Breast epithelium (tissue), 4 donors: ENCODE measurements at places on chromosomes 11 and 22. TPM values are rescaled to one million over a fixed set of nuclear protein-coding genes. Genes with fewer than 3 reads are reported as not detected.

DNA sequence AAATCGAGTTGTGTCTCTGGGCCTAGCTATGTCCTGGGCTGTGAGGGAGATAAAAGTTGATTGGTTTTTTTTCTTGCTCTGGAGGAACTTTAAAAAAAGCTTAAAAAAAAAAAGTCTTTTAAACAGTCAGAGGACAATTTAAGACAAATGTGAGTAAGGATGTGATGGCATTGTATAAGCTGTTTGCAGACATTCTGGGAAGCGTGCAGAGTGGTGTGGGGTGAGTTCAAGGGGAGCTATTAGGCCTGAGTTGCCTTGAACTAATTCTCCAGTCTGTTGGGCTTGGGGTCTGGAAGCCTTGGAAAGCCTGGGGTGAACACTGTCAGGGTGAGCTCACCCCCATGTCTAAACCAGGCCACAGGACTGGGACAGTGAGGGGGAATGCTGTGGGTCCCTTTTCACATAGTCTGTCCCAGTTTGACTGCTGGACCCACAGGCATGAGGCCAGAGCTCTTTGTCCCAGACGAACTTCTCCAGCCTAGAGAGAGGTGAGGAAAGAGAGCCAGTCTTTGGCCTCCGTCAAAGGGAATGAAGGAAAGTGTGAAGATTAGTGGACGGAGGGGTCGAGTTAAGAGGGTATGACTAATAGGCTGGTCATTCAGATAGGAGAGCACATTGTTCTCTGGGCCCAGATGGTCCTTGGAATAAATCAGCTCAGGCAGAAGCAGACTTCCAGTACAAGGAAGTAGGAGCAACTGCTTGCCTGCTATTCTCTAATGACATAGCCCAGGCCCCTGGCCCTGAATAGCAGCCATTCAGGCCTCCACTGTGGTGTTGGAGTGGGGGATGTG lies 76.4 kb upstream of the NNMT start:
- no peak overlapping the region for H3K27ac ChIP-seq
- H3K36me3 ChIP-seq = no peaks in the 10 kb centered on the region
- H3K27me3 ChIP-seq = no peaks in the 10 kb centered on the region
- no peak overlapping the region for H3K4me3 ChIP-seq
- H3K4me1 ChIP-seq = no peaks in the 10 kb centered on the region
- DNase-seq = no peak

- no peak overlapping the region for H3K4me3 ChIP-seq
- peak overlapping the region; percentile 80 for H3K27ac ChIP-seq
- H3K36me3 ChIP-seq = no peaks in the 10 kb centered on the region
Measured at GRCh38 chr11:120061761-120062560, 76.0 kb downstream of the TRIM29 start.

DNA sequence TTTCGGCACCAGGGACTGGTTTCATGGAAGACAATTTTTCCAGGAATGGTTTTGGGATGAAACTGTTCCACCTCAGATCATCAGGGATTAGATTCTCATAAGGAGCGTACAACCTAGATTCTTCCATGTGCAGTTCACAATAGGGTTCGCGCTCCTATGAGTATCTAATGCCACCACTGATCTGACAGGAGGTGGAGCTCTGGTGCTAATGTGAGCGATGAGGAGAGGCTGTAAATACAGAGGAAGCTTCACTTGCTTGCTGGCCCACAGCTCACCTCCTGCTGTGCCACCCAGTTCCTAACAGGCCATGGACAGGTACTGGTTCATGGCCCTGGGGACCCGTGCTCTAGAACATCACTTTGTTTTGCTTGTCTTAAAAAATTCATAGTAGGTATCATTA lies 41.8 kb upstream of the AMPD3 start:
- H3K27me3 ChIP-seq = no peaks in the 10 kb centered on the region
- DNase-seq = no peak
- no peak overlapping the region for H3K27ac ChIP-seq
- H3K4me1 ChIP-seq = no peaks in the 10 kb centered on the region
- no peak overlapping the region for H3K4me3 ChIP-seq

DNA sequence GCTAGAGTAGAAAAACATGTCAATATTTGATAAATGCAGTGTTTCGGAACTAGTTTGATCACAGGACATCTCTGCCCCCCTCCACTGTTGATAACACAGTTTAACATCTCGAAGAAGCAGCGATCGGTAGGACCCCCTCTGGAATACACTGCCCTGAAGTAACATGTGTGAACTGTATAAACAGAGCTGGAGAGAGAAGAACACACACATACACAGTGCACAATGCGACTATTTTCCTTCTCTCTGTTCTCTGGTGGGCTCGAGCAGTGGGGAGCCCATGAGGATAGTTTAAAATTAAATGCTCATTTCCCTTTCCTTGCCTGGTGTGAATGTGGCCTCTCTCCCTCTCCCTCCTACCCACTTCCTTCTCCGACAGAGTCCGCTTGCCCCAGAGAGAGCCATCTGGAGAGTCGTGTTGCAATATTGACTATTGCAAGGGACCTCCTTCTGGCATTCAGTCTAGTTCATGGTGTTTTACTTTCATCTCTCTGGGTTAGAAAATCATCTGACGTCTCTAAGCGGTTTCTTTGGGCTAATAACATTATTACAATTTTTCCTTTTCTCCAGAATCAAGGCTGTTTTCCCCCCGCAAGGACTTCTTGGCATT lies 51.6 kb upstream of the BARX2 start:
- peak overlapping the region; percentile 15 for H3K4me3 ChIP-seq
- H3K27ac ChIP-seq = peak overlapping the region; percentile 57
- H3K27me3 ChIP-seq = no peaks in the 10 kb centered on the region
- no peak for DNase-seq

GRCh38 chr11:79564288-79564925 lies 123.6 kb upstream of the TENM4 start:
- no peak for DNase-seq
- H3K27ac ChIP-seq = no peak overlapping the region
- H3K4me3 ChIP-seq = no peak overlapping the region

DNA sequence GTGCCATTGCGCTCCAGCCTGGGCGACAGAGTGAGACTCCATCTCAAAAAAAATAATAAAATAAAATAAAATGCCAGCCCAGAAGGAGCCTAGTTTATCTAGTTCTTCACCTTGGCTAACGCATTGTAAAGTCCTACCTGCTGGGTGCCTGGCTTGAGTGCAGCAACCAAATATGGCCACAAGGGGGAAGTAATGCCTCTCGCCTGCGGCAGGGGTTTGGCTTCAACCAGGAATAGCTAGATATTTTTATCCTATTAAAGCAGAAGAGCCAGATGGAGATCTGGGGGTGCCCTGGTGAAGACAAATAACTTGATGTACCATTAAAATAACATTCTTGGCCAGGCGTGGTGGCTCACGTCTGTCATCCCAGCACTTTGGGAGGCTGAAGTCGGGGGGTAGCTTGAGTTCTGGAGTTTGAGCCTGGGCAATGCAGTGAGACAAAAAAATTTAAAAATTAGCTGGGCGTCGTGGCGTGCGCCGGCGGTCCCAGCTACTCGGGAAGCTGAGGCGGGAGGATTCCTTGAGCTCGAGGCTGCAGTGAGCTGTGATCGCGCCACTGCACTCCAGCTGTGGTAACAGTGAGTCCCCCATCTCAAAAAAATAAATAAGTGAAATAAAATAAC lies 20.6 kb upstream of the PLEKHB1 start:
- no peak overlapping the region for H3K4me3 ChIP-seq
- no peaks in the 10 kb centered on the region for H3K36me3 ChIP-seq
- H3K4me1 ChIP-seq = no peaks in the 10 kb centered on the region
- DNase-seq = peak; percentile 77
- H3K27ac ChIP-seq = no peak overlapping the region
- no peaks in the 10 kb centered on the region for H3K27me3 ChIP-seq

GRCh38 chr11:119347242-119347641 lies 737 bp upstream of the MFRP start:
- no peak for DNase-seq
- H3K4me3 ChIP-seq = no peak overlapping the region
- no peaks in the 10 kb centered on the region for H3K36me3 ChIP-seq
- H3K27ac ChIP-seq = no peak overlapping the region
- H3K4me1 ChIP-seq = no peaks in the 10 kb centered on the region
- H3K27me3 ChIP-seq = no peaks in the 10 kb centered on the region

GRCh38 chr11:123653483-123653826 lies 969 bp downstream of the SCN3B start:
- H3K4me3 ChIP-seq = peak overlapping the region; percentile 76
- no peaks in the 10 kb centered on the region for H3K4me1 ChIP-seq
- peaks cover 6% of the 10 kb centered on the region for H3K27me3 ChIP-seq
- no peak overlapping the region for H3K27ac ChIP-seq

DNA sequence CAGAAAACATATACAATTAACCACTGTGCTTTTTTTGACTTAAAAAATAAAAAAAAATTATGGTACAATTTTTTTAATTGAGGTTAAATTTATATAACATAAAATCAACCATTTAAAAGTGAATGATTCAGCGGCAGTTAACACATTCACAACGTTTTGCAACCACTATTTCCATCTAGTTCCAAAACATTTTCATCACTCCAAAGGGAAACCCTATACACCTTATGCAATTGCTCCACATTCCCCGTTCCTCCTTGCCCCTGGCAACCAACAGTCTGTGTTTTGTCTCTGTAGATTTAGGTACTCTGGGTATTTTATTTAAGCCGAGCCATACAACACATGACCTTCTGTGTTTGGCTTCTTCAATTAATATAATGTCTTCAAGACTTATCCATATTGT lies 15.3 kb downstream of the DDI1 start:
- DNase-seq = no peak
- no peak overlapping the region for H3K27ac ChIP-seq
- H3K4me3 ChIP-seq = no peak overlapping the region

GRCh38 chr11:126756421-126756820 lies 244.1 kb downstream of the KIRREL3 start:
- no peaks in the 10 kb centered on the region for H3K27me3 ChIP-seq
- H3K27ac ChIP-seq = no peak overlapping the region
- no peak for DNase-seq
- no peak overlapping the region for H3K4me3 ChIP-seq
- no peaks in the 10 kb centered on the region for H3K4me1 ChIP-seq

- H3K4me3 ChIP-seq = no peak overlapping the region
- no peaks in the 10 kb centered on the region for H3K36me3 ChIP-seq
- H3K27me3 ChIP-seq = no peaks in the 10 kb centered on the region
- H3K27ac ChIP-seq = peak overlapping the region; percentile 87
Measured at GRCh38 chr22:36873614-36874308, 13.0 kb downstream of the NCF4 start.

DNA sequence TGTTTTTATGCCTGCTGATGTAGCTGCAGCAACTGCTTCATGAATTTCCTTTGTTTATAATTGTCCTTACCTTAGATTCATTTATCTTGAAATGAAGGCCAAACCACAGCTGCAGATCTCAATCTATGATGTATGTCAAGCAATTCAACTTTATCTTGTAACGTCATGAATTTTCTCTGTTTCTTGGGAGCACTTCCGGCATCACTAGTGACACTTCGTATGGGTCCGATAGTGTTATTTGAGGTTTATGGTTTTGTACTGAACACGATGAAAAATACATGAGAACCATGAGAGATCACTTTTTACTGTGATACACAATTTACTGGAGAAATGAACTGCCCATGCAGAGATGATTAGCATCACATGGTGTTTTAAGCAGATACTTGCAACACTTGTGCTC lies 98.5 kb downstream of the CSTPP1 start:
- H3K27me3 ChIP-seq = no peaks in the 10 kb centered on the region
- no peaks in the 10 kb centered on the region for H3K4me1 ChIP-seq
- DNase-seq = no peak
- H3K27ac ChIP-seq = no peak overlapping the region
- H3K36me3 ChIP-seq = no peaks in the 10 kb centered on the region
- H3K4me3 ChIP-seq = no peak overlapping the region

CBLIF gene
- total RNA-seq = not detected

OR8G1 gene
- total RNA-seq = not detected

RPUSD4 gene
- total RNA-seq = 21.4 TPM

ADAMTS15 gene
- total RNA-seq = 21.9 TPM

OR6T1 gene
- not detected for total RNA-seq

UPK2 gene
- not detected for total RNA-seq

TTC17 gene
- 154 TPM for total RNA-seq

C1QTNF5 gene
- total RNA-seq = 38.0 TPM
